Activated T-helper 17 cell treated with anti-CD3 and anti-CD28 coated beads, Interleukin-2, amount 50 U/mL, for 72 hours (primary cell): ENCODE measurements at places on chromosomes 5 and 9. TPM values are rescaled to one million over a fixed set of nuclear protein-coding genes. Genes with fewer than 3 reads are reported as not detected.

The BTNL9 gene
- not detected for total RNA-seq

The ORM2 gene
- not detected for total RNA-seq

The PRKACG gene
- not detected for total RNA-seq

The NSUN2 gene
- total RNA-seq: 128 TPM

The GCNT4 gene
- 3.9 TPM for total RNA-seq

The CFAP157 gene
- total RNA-seq: not detected

The ZDHHC11B gene
- 7.0 TPM for total RNA-seq

The TCOF1 gene
- 55.3 TPM for total RNA-seq

DNA sequence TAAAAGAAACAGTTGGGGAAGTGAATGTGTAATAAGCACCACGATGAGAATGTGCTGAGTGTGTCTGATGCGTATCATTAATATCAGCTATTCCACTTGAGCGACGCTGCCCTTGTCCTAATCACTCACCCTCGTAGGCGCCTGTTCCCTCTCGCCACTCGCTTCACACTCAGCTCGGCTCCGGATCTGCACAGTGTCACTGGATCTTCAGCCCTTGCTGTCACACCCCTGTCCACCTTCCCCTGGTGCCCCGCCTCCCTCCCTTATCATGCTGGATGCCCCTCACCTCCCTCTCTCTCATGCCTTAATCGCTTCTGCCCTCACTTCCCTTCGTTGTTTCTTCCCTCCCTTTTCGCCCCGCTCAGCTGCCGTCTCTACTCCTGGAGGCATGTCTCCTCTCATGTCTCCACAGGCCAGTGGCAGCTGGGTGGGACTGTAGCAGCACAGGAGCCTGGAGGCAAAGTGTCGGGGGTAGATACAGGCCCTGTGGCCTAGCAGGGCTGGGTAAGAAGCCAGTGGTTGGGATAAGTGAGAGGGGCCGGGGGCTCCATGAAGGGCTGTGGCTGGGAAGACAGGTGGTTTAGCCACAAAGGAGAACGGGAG, 43.5 kb downstream of the ANKDD1B start:
- no peak for ATAC-seq

- ATAC-seq: no peak
Observed at GRCh38 chr9:15416880-15417279, 5.8 kb upstream of the SNAPC3 start.

DNA sequence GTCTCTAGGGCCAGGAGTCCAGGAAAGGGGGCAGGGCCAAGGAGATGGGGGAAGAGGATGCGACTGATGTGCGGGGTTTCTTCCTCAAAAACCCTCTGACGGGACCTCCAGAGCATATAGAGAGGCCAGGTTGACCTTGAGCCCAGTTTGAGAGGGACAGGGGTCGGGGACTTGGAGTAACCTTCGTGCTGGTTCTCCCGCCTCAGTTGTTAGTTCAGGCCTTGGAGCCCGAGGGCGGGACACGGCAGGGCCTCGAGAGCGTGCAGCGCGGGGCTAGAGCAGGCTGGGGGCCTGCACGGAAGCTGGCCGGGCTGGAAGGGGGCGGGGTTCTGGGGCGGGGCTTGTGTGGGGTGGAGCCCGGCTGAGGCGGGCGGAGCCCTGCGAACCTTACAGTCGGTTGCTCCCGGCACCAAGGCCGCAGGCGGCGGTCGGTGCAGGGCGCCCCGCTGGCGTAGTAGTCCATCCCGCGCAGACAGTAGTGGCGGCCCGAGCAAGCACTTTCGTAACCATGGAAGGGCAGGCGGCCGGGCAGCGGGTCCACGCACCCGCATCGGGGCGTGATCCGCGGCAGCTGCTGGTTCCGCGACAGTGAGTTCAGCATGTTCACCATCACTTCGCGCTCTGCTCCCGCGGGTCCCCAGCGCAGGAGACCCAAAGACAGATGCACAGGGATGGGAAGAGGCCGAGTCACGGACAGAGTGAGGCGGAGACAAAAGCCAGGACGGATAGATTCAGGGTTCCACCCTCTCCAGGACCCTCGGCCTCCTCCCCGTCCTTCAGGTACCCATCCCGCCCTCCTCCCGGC, 4.0 kb upstream of the MYORG start:
- peak; percentile 53 for ATAC-seq

DNA sequence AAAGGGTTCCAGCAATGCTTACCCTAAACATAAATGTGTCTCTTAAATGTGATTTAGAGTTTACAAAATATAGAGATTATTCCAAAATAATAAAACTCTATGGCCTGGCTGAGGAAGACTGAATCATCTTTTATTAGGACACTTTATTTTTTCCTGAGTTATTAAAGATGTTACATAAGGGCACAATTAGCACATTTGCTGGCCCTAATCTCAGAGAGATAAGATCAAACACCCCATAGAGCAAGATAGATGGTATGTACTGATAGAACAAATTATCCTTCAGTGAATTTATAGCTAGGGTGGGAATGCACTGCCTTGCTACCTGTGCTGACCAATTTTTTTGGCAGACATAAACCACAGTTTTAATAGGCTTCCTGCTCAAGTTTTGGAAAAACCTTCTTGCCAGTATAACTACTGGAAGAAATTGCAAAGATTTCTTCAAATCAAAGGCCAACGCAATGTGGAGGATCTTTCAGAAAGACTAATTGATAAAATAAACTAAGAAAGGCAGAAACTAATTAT, 367.1 kb upstream of the MPDZ start:
- no peak for ATAC-seq

DNA sequence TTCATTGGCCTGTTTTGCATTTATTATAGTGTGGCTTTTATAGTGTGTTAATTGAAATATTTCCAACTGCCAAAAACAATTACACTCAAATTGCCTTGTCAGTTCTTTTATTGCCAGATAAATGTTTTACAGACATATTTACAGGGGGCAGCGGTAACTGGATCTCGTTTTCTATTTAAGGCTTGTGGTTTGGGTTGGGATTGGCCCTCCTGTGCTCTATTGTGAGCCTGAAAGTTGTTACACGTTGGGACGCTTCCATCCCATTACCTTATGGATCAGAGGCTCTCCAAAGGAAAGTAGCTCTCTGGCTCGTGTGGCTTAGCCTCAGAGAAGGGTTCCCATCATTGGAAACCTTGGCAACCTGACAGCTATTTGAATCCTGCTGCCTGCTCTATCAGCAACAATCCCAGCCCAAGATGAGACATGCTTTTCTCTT, 20.8 kb downstream of the DNAI1 start:
- ATAC-seq: no peak

GRCh38 chr5:150186897-150187296, 3.0 kb upstream of the SLC6A7 start:
- ATAC-seq: no peak

GRCh38 chr5:66540078-66540477, 56.1 kb upstream of the MAST4 start:
- peak; percentile 97 for ATAC-seq

GRCh38 chr5:113278976-113279375, 155.8 kb downstream of the TSSK1B start:
- peak; percentile 90 for ATAC-seq

GRCh38 chr5:156670615-156671014, 179.5 kb upstream of the PPP1R2B start:
- no peak for ATAC-seq

GRCh38 chr9:121242959-121243346, 25.0 kb upstream of the GSN start:
- ATAC-seq: no peak

DNA sequence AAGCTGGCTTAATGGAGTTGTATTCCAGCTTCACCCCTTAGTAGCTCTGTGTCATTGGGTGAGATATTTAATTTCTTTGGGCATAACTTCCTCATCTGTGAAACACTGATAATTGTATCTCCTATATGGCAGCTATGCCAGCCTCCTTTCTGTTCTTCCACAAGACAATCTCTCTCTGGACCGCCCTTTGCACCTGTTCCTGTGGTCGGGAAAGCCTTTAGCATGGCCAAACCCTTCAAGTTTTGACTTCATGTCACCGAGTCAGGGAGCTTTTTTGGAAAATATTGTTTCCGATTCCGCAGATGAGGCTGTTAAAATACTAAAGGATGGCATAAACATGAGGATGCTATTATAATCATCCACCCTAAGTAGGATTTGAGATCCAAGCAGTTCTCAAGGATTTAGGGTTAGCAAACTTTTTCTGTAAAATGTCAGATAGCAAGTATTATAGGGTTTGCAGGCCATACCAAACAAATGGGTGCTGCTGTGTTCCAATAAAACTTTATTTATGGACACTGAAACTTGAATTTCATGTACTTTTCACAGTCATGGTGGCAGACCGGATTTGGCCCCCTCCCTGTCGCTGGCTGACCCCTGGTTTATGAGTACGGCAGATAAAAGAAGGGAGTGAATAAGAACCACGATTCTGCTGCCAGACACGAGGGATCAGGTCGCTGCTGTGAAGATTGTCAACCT, 695 bp upstream of the NDFIP1 start:
- ATAC-seq: no peak

- no peak for ATAC-seq
Observed at GRCh38 chr5:169178274-169178673, 122.7 kb downstream of the SLIT3 start.

- peak; percentile 22 for ATAC-seq
Observed at GRCh38 chr9:135478829-135479468, 633 bp upstream of the PPP1R26 start.

- ATAC-seq: no peak
Observed at GRCh38 chr9:16591092-16591491, 279.4 kb downstream of the BNC2 start.

DNA sequence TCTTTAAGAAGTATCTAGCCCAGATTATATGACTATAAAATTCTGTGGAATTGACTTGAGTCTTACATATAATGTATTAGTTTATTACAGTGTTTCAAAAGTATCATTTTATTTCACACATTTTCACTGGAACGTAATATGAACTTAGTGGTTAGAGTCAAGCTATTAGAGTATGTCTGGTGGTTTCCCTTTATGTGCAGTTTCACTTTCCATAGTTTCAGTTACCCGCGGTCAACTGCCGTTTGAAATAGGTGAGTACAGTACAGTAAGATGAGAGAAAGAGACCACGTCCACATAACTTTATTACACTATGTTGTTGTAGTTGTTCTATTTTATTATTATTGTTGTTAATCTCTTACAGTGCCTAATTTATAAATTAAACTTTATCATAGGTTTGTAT, 50.5 kb downstream of the COMMD10 start:
- ATAC-seq: peak; percentile 92

GRCh38 chr9:88957526-88957925, 33.7 kb upstream of the S1PR3 start:
- no peak for ATAC-seq

GRCh38 chr5:61919920-61920319, 386.1 kb upstream of the KIF2A start:
- ATAC-seq: no peak

DNA sequence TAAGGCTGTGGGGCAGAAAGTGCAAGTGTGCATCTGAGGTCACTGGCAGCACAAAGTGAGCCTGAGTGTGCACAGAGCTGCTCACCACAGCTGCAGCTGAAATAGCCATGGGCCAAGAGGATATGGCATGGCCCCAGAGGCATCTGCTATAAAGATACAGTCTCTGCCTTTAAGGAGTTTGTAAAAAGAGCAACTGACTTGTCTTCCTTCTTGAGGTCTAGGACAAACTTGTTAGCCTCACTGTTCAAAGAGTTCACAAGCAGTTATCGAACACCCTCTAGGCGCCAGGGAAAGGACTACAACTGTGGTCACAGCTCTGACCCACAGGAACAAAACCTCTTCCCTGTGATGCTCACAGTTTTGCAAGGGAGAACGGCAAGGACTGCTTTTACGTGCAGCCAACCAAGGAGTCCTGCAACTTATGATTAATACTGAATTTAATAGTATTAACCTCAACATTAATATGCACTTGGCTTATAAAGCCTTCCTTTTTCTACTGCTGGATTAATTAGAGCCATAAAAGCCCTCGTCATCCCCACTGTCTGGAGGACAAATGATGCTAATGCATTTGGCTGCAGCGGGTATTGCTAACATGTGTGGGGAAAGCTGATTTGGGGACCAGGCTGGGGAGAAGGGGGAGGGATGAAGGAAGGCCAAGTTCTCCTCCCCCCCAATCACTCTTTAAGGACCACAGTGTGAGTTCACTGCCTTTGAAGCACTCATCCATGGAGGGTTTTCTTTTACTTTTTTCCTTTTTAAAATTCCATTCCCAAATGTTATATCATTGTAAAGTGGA, 189.8 kb upstream of the TRIM32 start:
- no peak for ATAC-seq

DNA sequence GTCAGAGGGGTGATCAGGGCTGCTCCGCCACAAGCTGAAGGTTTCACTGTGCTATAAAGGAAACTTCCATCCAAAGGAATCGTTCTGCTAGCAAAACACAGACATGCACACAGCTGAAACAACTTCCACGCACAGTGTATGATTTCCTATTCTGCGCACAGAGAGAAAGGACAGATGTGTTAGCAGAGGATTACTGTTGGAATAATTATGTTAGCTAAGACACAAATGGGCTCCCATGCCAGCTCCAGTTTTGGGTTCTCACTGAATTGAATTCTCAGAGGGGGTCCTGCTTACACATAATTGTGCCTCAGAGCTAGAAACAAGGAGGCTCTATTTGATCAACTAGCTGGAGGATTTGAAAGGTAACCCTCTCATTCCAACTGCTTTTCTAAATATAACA, 352.4 kb downstream of the IRX2 start:
- ATAC-seq: no peak
